Eye (tissue), 1 donor: ENCODE measurements at places on chromosomes 13 and 19.

DNA sequence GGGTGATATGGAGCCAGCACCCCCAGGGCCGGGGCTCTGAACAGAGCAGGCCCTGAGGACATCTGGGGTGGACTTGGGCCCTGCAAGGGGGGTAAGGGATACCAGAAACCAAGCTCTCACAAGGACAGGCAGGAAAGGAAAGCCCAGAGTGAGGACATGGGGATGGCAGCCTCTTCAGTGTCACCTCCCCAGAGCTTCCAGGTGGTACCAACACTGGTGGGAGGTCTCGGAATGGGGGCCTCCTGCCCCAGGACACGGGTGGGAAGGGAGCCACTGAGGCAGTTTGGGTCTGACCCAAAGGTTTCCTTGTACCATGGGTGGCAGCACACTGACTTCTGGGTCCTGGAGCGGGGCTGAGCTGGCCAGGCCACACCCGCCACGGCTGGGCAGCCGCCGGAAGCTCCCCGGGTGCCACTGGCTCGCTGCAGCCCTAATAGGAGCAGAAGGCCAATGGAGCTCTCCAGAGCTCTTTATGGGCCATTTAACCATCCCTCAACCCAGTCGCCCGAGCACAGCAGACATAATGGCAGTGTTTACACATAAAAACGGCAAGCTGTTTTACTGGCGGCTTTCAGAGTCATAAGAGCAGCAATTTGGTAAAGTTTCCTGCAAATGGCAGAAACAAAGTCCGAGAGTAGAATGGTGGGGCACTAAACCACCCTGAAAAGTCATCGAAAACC, 59.3 kb downstream of the PEPD start:
- DNase-seq = no peak

GRCh38 chr13:20336761-20337160, 104.6 kb upstream of the GJB6 start:
- no peak for DNase-seq

GRCh38 chr19:41377977-41378709, 1.8 kb downstream of the TMEM91 start:
- peak; percentile 27 for DNase-seq

GRCh38 chr13:24723206-24723605, 40.8 kb upstream of the RNF17 start:
- DNase-seq = no peak

DNA sequence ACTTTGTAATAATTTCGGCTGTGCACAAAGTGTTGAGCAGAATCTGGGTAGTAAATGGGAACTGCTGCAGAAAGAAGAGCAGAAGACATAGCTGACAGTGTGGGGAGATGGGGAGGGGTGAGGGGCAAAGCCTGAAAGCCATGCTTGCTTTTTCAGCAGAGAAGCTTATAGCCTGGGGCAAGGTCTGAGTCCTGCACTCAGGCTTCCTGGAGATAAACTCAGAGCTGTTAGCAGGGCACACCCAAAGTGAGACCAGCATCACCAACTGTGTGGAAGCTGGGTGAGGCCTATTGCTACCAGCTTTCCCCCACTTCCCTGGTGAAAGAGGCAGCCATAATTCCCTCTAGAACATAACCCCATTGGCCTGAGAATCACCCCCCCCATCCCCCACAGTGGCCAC, 15.6 kb upstream of the LHFPL6 start:
- no peak for DNase-seq

GRCh38 chr13:42487221-42487620, 86.7 kb upstream of the TNFSF11 start:
- DNase-seq = no peak

DNA sequence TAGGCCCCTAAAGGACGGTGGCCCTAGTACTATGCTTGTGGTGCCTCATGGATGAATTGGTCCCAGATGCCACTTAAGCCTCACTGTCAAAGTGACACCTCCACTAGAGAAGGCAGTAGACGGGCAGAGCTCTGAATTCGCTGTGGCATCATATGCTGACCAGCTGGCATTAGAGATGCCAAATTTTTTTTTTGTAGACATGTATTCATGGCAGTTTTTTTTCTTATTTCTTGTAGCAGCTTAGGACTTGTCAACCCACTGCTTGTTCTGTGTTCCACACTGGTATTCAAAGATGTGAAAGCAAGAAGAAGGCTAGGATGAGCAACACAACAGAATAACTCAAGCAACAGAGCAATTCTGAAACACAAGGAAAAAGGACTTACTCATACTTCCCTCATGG, 212.5 kb downstream of the DLEU7 start:
- DNase-seq = peak; percentile 6

- no peak for DNase-seq
These were observed 44.4 kb upstream of the C1QTNF9 start for GRCh38 chr13:24264976-24265375.

- DNase-seq = no peak
These were observed 68.5 kb downstream of the TSC22D1 start for GRCh38 chr13:44507639-44508038.

- no peak for DNase-seq
These were observed 202.4 kb downstream of the RFC3 start for GRCh38 chr13:34020388-34020787.

GRCh38 chr19:29287061-29287460, 74.1 kb upstream of the UQCRFS1 start:
- peak; percentile 42 for DNase-seq

- DNase-seq = peak; percentile 68
These were observed at the start of gene HS6ST3 for GRCh38 chr13:96089749-96090239. Gene HS6ST3, plus strand, starts transcription at chr13:96090107.

DNA sequence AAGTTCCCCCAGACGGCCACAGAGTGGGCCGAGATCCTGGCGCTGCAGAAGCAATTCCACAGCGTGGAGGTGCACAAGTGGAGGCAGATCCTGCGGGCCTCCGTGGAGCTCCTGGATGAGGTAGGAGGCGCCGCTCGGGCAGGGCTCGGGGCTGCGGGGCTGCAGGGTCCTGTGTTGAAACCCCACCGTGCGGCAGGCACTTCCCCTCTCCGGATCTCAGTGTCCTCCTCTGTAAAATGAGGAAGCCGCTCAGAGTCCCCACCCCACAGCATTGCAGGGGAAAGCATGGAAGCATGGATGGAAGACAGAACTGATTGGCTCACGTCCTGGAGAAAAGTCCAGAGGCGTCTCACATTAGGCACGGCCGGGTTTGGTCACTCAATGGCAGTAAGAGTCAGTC, 6.8 kb upstream of the SCN1B start:
- no peak for DNase-seq

DNA sequence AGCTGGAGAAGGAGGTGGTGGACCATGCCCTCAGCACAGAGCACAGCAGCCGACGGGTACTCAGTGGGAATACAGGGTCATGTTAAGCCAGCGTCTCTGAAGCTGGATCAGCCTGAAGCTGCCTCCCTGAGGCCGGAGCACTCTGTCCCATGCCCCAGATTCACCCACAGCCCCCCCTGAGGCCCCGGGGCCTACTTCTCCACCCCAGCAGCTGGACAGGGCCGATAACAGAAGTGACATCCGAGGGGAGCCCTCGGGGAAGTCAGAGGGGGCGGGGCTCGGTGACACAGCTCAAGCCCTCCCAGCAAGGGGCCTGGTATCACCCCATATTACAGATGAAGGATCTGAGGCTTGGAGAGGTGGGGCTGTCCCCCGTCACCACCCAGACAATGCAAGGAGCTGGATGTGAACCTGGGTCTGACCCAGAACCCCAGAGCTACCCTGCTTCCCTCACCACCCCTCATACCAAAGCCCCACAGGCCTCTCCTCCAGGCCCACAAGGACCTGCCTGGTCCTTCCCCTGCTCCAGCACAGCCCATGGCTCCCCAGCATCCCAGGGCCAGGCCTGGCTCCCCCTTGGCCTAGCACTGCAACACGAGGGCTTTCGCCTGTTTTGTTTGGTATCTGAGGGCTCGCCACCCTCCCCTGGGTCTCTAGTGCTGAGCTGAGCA, 5.7 kb downstream of the R3HDM4 start:
- DNase-seq = no peak

- peak; percentile 85 for DNase-seq
These were observed 790 bp downstream of the TPM4 start for GRCh38 chr19:16076958-16077611.

DNA sequence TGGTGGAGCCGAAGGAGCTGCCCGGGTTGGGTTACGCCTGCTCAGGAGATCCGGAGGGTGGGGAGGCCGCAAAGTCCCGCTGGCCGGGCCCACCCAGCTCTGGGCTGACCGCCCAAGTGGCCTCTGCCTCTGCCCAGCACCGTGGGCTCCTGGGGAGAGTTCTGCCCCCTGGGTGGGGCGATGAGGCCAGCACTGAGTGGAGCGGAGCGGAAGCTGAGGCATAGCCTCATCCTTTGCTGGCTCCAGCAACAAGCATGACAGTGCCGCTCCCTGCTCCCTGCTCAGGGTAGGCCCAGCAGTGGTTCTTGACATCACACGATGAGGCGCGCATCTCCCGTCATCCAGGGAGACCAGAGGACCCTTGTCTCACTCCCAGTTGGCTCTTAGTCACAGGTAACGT, 22.5 kb downstream of the CCDC8 start:
- DNase-seq = no peak

DNA sequence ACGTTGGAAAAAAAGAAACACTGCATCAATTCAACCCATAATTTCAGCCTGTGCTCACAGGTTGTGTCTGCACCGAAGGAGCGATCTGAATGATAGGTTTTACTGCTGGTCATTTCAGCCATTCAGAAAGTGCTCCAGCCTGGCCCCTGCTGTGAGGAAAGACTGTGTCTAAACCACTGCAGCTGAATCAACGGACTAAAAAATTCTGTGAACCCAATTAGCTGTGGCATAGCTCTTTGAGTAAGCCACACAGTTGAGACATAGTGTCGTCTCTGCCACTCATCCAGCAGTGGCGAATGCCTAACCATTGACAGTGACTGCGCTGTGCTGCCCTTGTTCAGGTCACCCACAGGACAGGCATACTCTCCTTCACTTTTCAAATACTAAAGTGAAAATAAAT, 179.8 kb downstream of the COG6 start:
- DNase-seq = peak; percentile 70

DNA sequence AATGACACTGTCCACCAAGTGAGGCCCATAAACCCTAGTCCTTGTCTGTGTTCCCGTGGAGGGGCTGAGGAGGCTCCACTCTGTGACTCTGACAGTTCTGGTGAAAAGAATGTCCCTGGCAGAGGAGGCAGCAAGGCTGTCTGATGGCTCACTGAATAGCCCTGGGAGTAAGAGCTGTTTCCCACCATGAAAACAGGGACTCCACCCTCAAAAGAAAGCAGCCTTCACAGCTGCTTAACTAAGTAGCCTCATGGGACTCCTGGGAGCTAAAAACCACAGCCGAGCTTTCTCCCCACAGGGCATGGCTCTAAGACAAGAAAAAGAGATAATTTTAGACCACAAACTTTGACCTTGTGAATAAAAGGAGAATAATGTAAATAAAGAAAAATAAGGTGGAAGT, 135.1 kb upstream of the FRY start:
- peak; percentile 29 for DNase-seq

DNA sequence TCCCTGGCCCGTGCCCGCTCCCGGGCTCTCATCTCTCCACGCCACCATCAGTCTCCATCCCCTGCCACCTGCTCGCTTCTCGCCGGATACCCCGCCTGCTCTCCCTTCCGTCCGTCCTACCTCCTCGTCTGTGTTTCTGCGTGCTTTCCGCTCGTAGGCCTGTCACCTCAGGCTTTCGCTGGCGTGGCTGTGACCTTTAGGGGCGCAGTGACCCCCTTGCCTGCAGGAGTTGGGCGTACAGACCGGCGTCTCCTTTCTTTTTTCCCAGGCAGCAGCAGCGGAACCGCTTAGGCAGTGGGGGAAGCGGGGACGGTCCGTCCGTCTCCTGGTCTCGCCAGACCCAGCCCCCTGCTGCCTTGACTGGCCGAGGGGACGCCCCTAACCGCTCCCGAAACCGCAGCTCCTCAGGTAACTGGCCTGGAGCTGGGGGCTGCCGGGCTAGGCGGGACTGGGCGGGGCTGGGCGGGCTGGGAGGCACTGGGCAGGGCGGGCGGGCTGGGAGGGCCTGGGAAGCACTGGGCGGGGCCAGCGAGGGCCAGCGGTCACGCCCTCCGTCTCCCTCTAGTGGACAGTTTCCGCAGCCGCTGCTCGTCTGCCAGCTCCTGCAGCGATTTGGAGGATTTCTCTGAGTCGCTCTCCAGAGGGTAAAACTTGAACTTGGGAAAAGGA, 6.3 kb downstream of the PGLYRP1 start:
- peak; percentile 93 for DNase-seq

- no peak for DNase-seq
These were observed 52.3 kb upstream of the PARP4 start for GRCh38 chr13:24564881-24565280.

GRCh38 chr13:42041684-42042035, 6.8 kb upstream of the DGKH start:
- no peak for DNase-seq

GRCh38 chr13:112572366-112572765, 15.6 kb downstream of the TUBGCP3 start:
- no peak for DNase-seq

GRCh38 chr19:55353803-55354697, 469 bp downstream of the COX6B2 start:
- DNase-seq = peak; percentile 74

- DNase-seq = no peak
These were observed 1.7 kb upstream of the SBK3 start for GRCh38 chr19:55546822-55547614.

DNA sequence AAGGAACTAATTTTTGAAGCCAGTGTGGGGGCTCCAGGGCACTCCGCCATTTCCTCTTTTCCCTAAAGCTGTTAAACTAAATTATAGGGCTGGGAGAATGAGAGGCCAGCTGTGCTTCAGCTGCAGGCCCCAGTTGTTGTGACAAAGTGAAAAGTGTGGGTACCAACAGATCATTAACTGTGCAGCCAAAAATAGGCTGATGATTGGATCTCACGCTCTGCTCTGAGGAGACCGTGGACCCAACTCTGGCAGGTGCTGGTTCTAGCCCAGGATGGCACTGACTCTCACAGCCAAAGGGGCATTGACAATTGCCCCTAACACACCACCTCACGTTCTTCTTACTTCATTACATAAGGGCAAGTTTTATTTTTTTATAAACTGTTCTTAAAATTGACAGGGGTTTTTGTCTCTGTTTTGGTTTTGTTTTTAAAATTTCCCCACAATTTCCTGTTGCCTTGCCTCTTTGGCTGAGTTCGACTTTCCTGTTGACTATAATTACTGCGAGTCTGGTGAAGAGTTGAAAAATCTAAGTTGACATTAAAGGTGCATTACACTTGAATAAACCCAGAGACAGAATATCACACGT, 391.0 kb downstream of the FGF9 start:
- DNase-seq = peak; percentile 38

- DNase-seq = peak; percentile 61
These were observed 107.6 kb upstream of the VSTM2B start for GRCh38 chr19:29418201-29418600.

GRCh38 chr13:27432180-27432579, 7.8 kb downstream of the GTF3A start:
- DNase-seq = no peak

DNA sequence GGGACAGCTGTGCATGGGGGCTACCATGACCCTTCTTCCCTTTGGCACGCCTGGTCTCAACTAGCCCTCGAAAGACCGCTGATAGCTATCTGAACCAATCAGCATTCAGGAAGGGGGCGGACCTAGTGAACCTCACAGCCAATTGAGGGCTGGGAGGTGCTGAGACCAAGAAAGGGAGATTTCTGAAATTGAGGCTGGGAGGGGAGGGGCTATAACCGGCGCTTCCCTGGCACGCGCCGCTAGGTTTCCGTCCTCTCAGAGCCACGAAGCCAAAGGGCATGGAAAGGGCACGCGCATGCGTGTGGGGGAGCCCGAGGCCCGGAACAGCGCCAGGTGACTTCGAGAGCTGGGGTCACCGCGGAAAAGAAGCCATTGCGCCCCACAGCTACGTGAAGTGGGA, 4.2 kb upstream of the PAFAH1B3 start:
- no peak for DNase-seq
